ENCODE measurements at places on chromosomes 5 and 9.

DNA sequence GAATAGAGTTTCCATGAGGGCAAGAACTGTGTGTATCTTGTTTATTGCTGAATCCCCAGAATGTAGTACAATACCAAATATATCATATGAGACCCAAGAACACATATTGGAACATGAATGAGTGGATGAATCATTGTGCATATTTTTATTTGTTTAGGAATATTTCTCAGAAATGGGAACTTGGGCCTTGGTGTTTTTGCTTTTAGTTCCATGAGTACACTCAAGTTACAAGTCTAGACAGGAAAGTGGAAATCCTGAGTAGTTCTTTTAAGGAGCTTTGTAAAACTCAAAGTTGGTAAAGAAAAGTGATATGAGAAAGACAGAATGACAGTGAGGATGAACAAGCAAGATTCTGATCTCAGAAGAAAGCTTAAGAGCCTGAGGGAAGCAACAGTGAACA lies 647.0 kb downstream of the EFNA5 start:
- no peak for DNase-seq

DNA sequence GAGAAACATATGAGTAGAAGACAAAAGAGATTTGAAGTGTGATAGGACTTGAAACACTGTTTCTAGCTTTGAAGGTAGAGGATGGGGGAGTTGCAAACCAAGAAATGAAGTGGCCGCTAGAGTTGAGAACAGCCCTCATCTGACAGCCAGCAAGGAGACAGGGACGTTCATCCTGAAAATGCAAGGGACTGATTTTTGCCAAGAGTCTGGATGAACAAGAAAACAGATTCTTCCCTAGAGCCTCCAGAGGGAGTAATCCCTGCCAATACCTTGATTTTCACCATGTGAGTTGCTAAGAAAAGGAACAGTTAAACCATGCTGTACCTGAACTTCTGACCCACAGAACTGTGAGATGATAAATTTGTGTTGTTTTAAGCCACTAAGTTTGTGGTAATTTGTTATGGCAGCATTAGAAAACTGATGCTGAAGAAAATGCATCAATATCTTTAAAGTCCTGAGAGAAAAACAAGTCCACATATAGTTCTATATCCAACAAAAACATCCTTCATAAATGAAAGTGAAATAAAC lies 154.0 kb upstream of the ADAMTSL1 start:
- no peak for DNase-seq

DNA sequence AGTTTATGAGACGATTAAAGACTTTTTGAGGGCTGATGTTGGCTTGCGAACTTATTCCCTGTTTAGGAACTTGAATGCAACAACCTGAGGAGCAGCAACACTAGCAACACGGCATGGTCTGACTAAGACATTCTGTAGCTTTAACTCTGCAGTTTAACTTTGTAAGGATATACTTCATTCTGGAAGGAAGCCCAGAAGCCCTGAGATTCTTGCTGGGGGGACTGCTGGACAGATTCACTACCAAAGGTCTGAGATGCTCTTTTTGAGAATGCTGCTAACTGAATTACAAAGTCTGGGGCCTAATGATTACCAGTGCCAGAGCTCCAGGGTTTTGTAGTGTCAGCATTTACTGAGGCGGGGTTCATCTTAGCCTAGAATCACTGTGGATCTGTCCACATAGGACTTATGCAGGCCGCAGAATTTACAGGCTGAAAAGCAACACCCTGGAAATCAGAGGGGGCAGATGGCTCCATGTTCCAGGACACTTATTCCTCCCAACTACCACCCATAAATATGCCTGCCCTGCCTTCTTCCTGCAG lies 537.1 kb upstream of the CDH18 start:
- DNase-seq: no peak

GRCh38 chr5:142181096-142181495 lies 72.5 kb downstream of the NDFIP1 start:
- DNase-seq: no peak

DNA sequence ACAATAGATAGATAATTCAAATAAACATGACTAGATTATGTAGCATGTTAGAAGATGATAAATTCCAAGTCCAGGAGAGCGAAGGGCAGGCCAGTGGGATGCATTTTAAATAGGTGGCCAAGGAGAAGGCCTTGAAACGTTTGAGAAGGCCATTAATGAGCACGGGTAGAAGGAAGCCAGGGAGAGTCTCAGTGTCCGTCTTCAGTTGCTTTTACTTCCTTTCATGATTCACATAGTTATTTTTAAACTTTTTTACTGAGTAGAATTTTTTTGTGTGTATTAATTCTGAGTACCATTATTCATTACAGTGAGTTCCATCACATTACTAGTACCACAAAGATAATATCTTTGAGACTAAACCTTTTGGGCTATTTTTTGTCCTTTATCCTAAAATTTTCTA lies 259.2 kb downstream of the ARRDC3 start:
- DNase-seq: no peak

DNA sequence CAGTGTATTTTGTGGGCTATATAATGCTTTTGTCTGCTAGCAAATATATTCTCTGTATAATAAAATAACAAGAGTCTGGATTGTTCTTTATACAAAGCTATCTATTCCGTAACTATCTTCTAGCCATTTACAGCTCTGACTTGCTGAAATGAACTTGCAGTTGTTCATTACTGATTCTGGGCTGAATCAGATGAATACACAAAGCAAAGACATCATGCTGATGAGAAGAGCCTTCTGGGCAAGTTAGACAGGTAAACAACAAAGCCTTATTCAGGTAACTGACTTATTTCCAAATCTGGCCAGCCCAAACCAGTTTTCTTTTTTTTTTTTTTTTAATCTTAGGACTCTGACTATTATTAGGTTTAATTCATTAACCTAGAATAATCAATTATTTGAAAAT lies 255.5 kb downstream of the KIAA0825 start:
- no peak for DNase-seq

GRCh38 chr9:106878934-106879333 lies 16.0 kb downstream of the ZNF462 start:
- no peak for DNase-seq

DNA sequence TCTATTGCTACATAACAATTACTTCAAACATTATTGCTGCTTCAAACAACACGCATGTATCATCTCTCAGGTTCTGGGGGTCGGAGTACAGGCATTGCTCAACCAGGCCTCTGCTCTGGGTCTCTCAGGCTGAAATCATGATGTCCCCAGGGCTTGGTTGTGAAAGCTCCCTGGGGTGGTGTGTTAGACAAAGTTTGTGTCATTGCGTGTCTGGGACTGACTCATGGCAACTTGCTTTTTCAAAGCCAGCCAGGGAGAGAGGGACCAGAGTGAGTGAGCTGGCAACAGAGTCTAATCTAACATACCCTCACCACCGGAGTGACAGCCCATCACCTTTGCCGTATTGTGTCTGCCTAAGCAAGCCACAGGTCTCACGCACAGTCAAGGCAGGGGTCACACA lies 259.2 kb upstream of the NFIL3 start:
- no peak for DNase-seq

GRCh38 chr5:76427206-76428140 lies 24.4 kb downstream of the IQGAP2 start:
- DNase-seq: no peak

DNA sequence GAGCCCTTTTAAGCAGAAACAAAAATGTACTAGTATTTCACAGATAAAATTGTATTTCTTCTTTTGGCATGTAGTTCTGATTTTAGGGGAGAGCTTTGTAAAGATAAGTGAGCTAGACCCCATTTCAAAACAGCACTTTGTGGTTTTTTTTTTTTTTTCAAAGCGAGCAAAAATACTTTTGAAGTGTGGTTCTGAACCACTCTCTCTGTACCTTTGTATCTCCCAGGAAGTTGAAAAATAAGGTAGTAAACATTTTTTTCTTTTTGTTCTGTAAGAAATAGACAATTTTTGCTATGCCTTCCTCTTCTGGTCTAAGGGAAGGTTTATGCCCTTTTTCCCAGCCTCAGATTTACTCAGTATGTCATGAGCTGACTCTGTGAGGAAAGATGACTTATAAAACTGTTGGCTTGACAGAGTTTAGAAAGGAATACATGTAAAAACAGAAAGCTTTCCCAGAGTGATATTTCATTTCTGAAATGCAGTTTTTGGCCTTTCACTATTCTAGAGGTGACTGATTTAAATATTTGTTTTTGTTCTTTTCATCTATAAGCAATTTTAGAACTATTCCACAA lies 12.5 kb downstream of the ERCC6L2 start:
- DNase-seq: no peak
